NCI-H2107 (cell line): ENCODE measurements at places on chromosomes 1 and 21.

DNA sequence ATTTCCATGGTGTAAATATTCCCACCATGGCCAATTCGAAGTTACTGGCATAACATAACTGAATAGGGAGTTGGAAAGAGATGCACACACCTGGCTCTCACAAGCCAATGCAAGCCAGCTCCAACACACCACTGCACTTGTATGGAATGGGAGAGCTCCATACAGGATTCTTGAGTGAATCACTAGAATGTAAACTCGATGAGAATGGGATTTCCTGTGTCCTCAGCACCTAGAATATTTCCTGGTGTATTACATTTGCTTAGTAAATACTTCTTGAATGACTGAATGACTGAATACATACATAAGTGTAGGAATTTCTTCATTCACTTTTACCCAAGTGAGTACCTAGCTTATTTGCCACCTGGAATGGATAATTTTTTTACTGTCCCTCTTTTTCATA is 16.2 kb upstream of the PPIE start:
- DNase-seq: no peak

GRCh38 chr21:45056296-45056904 is 18.0 kb upstream of the ADARB1 start:
- DNase-seq: no peak

DNA sequence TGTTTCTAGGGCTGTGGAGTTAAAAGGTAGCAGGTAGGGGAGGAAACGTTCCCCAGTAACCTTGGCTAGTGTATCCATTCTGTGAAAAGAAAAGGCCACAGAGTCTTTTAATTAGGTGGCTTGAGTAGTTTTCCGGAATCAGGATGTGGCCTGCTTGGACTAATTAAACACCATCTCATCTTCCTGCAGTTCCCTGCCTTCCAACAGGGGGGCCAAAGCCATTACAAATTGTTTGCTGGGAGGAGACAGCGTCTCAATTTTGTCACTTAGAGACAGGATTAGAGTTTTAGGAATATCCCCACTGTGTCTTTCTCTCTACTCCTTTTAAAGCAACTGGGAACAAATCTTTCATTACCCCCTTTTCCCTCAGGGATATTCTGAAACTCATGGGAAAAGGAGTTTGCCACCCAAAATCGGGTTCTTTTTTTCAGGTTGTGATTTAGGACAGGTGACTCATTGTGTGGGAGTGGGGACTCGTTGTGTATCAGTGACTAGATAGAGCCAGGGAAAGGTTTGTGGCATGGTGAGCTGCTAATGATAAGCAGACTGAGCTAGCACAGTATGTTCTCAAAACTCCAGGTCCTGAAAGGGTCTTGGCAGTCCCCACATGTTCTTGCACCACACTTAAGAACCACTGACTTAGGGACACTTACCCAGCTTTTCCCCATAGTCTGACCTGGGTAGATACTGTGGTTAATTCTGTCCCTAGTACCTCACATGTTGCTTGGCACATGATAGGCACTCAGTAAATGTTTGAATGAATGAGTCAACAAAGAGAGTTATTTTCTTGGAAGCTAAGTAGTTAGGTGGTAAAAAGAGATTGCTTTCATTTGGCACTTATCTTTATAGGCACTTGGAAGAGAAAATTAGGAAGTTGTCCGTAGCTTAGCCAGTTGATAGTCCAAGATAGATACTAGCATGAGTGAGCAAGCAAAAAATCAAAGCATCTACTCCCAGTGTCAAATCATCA is 22.5 kb downstream of the INTS3 start:
- DNase-seq: no peak

- no peak for DNase-seq
These were observed 237.7 kb upstream of the CACYBP start for GRCh38 chr1:174761901-174762585.

DNA sequence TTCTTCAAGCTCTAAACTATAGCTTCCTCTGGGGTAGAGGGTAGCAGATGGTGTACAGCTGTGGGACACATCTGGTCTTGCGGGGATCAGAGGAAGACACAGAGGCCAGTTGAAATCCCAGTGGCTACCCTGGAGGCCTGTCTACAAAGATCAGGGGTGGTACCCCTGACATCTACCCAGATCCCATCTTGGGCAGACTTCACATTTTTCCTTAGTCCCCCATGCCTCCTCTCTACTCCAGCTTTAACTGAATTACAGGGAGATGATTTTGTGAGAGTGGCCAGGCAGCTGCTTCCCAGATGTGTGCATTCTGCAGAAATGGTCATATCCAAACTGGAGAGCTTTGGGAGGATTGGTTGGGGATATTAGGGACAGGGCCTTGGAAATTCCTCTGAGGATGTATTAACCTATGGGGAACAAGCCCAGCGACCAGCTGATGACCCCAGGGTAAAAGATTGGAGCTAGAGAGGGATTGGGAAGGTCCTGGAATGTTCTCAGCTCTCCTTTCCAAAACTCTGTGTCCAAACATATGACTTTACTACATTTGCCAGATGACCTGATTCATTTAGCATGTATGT is 9.6 kb upstream of the CD34 start:
- DNase-seq: no peak

- no peak for DNase-seq
These were observed 15.5 kb downstream of the EEIG2 start for GRCh38 chr1:108575375-108575774.

DNA sequence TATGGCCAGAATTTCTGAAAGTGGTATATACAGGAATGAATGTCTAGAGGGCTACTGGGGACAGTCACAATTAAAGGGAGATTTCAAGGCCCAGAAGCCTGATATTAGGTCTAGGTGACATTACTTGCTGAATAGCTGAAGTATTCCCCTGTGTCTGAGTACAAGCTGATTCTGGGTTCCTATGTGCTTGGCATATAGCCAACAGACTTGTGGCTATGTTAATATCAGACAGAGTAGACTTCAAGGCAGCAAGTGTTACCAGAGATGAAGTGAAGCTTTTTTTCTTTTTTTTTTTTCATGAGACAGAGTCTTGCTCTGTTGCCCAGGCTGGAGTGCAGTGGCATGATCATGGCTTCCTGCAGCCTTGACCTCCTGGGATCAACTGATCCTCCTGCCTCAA is 8.3 kb downstream of the TTC4 start:
- DNase-seq: no peak

DNA sequence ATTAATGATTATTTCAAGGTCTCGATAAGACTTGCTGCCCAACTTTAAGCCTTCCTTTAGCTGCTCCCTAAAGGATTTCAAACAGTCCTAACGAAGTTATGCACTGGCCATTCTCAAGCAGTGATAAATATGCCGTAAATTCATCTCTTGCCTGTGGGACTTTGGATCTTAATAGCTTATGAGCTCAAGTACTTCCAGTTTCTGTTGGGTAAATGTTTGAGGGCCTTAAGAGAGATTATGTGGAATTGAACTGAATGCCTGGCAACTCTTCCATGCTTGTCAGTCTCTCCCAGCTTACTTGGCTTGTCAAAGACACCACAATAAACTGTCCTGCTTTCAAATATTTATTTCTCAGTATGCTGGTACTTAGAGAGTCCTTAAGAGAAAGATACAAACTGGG is 3.5 kb upstream of the OR10J4 start:
- DNase-seq: no peak

GRCh38 chr1:75632350-75632949 is 21.5 kb upstream of the SLC44A5 start:
- no peak for DNase-seq

DNA sequence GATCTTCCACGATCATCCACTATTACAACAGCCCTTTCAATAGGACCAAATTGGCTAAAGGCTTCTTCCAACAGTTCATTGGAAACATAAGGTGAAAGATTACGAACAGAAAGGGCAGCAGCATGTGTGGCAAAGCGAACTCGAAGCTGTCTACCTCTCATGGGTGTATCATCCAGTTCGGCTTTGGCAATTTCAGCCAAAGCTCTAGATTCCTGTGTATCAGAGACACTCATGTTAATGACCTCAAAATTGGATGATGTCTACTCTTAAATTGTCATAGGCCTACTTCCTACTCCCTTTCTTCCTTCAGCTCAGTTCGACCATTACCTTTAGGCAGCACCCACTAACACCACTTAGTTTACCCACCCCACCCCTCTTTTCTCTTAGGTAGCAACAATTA is 2.2 kb downstream of the SFPQ start:
- no peak for DNase-seq

GRCh38 chr1:160137216-160137862 is 14.1 kb upstream of the ATP1A4 start:
- no peak for DNase-seq

- no peak for DNase-seq
These were observed 36.7 kb downstream of the FAM163A start for GRCh38 chr1:179779645-179780272.

GRCh38 chr1:49394200-49394599 is 617.5 kb upstream of the BEND5 start:
- DNase-seq: no peak

GRCh38 chr1:45876000-45876617 is 72.7 kb downstream of the MAST2 start:
- no peak for DNase-seq

DNA sequence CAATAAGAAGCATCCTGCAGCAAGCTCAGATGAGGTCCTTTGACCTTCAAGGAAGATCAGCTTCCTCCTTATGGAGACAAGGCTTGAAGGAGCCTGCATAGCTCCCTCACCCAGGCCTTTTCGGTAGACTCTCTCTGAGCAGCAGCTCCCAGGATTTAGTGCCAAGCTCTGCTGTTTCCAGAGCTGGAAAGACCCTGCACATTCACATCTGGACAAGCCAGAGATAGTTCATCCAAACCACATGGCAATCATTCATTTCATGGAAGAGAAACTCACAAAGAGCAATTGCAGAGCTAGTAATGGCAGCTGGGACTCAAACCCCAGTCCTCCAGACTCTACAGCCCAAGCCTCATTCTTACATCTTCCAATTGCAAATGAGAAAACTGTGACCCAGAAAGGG is 76.4 kb upstream of the EDN2 start:
- DNase-seq: no peak

- DNase-seq: no peak
These were observed 160.2 kb downstream of the DHRS3 start for GRCh38 chr1:12457771-12458170.

DNA sequence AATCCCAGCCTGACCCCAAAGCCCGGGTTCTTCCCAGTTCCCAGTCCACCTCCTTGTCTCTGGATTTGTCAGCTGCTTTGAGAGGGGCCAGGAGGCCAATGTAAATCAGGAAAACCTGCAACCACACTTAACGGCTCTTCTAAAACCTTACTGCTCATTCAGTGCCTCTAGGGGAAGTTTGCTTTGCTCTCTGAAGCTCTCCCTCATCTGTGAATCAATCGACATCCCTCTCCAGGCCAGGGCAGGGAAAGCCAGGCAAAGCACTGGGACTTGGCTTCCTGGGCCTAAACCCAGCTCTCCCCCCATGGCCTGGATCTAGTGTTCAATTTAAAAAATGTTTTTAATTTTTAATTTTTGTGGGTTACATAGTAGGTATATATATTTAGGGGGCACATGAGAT is 9.3 kb downstream of the NKAIN1 start:
- DNase-seq: no peak

DNA sequence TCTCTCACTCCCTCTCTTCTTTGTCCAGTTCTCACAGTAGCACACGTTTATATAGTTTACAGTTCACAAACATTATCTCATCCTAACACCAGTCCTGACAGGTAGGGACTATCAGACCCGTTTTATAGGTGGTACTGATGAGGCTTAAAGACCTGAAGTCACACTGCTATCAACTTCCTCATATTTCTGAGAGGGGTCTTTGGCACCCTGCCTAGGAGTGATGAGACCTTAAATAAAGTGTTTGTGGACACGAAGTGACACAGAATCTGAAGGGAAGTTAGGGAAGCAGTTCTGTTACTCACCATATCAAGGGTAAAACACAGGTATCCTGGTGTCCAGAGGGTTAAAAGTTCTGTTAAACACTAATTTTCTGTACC is 590 bp upstream of the TACSTD2 start:
- no peak for DNase-seq

- no peak for DNase-seq
These were observed 1.9 kb downstream of the OR2B11 start for GRCh38 chr1:247456021-247456420.

DNA sequence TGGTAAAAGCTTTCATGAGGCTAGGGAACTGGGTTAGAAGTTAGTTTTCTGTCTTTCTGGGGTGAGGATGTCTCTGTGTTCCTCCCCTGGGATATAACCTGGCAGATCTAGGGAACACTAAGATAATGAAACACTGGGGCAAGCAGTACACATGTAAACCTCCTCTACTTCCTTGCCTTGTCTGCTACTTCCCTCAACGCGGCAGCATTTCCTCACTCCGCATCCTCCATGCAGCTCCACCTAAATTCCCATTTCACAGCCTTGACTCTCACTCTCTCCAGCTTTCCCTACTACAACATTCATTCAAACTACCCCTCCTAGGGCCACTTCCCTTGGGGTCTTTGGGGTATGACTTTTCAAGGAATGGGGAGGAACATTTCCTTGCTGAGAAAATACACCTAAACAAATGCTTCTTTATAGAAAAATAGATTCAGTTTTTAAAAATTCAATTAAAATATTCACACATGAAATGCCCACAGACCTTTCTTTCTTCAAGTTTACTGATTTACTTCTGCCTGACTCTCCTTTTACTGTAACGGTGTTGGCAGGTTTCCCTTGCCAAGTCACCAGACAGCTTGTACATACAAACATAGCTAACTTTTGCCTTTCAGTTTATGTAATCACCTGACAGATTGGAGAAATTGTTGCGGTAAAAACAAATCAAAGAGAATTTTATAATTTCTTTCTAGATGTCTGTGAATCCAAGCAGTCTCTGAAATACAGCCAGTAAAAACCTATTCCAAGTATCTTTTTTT is 90.1 kb downstream of the TNFSF18 start:
- DNase-seq: no peak

DNA sequence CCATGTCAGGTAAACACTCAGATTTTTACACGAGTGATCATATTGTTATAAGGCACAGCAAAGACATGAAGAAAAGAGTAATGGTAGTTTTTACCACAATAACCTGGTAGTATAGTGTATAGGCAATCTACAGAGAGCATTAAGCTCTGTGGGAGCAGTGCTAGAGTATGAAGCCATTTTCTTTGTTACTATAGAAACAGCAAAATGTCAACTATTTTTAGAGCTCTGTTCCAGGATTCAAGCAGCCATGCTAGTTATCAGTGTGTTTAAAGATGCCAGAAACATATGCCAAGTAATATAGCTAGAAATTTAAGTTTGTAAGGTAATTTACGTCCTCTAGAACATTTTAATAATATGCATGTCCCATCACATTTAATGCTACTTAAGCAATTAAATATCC is 77.6 kb upstream of the RGS18 start:
- DNase-seq: no peak

GRCh38 chr1:202279806-202280205 is 61.9 kb downstream of the UBE2T start:
- DNase-seq: no peak

DNA sequence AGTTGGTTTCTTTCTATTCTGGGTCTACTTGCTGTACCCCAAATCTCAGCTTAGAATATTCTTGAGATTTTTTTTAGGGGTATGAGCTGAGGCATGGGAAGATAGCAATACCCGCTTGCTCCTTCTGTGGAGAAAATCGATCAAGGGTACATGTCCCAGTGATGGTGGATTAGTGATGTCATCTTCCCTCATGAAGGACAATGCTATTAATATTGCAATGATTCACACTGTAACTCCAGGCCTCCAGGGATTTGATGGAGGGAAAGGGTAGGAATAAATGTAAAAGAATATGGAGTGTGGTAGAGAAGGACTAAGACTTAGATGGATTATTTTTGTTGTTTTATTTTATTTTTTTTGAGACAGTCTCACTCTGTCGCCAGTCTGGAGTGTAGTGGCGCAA is 47.4 kb downstream of the XCL1 start:
- no peak for DNase-seq

- DNase-seq: no peak
These were observed 96.6 kb upstream of the RUNX1 start for GRCh38 chr21:35145626-35146233.

GRCh38 chr1:33666616-33667015 is 194.2 kb downstream of the ZSCAN20 start:
- no peak for DNase-seq
